ENCODE measurements at places on chromosomes 3 and 15.

GRCh38 chr3:141235661-141236171 is 4.1 kb downstream of the PXYLP1 start:
- DNase-seq, result no peak

DNA sequence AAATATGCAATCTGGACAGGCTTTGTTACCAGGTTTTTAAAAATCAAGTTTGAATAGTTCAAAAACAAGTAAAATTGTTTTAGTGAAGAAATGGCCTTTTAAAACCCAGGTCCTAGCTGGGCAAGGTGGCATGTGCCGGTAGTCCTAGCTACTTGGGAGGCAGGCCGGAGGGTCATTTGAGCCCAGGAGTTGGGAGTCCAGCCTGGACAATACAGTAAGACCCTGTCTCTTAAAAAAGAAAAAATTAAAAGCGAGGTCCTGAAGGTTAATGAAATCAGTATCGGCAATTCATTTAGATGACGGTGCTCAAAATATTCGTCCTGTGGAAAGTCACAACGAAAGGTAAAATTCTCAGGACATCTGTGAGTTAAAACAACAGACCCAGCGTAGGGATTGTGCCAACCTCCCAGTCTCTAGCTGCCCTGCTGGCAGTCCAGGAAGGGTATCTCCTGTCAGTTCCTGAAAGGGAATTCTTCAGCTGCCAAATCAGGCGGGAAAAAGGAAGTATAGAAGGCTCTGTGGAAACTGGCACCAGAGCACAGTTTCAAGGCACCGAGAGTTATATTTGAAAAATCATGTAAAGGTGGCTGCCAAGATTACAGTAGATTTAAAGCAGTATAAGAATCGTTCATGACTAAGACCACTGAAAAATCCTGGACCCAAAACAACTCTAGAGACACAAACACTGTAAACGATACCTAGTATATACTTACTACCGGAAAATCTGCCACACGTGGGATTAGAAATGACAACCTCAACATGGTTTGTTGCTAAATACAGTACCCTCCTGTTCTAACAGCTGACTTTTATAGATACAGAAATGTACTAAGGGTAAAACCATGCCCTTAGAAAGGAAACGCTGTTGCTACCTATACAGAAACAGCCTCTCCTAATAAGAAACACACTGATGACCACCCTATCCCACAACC is 1.2 kb upstream of the ABHD17C start:
- no peak for DNase-seq

DNA sequence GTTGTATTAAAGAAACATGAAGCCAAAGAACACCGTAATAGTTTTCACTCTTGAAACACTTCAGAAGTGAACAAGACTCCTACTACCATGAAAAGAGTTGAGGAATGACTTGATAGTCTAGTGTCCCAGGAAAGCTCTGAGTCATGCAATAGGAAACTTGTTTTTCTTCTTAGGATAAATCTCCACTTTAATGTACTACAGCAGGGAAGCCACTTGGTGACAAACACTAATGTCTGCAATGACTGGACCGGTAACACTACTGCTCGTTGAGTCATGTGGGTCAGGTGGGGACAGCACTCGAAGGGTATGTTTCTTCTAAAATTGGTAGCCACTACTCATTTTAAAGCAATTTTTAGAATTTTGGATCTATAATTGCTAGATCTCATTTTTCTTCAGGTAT is 291.7 kb upstream of the CNTN3 start:
- DNase-seq, result no peak

- no peak for DNase-seq
Observed at GRCh38 chr3:172646439-172647015, 64.3 kb downstream of the NCEH1 start.

DNA sequence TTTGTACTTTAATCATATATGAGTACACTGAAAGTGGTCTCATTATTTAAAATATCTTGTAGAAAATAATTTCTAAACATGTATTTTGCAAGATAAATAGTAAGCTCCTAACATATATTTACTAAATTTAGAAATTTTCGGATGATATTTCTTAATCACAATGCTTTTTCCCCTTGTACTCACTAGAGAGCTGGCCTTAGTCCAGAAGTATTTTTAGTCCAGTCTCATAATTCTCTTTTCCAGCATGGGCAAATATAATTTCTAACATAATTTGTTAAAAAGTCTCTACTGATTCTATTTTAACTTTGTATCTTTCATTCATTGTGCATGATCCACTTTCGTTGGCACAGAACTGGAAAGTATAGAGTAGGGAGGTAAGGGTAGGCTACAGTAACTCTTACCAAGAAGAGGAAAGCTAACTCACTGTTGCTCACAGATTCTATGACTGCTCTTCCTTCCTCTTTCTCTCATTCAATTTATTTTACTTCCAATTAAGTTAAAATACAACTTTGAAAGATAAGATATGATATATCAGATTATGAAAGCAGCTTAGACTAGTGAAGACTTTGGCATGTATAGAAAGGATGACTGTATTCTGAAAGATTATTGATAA is 39.3 kb downstream of the FGF7 start:
- DNase-seq, result no peak

- no peak for DNase-seq
Observed at GRCh38 chr15:66085128-66085527, 168.4 kb downstream of the MEGF11 start.

DNA sequence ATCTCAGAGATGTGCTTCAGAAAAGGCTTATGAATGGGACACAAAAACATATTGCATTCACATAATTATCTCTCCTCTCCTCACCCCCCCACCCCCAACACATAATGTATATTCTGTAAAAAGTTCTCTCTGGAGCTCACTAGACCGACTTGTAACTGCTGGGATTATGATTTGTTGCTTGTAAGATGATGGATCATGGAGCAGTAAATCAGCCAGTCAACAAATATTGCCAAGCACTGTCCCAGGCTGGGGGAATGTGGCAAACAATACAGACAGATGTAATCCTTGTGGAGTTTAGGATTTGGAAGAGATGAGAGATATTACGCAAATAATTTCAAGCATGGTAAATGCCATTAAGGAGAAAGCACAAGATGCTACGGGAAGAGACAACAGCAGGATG is 114.8 kb downstream of the PEX5L start:
- no peak for DNase-seq

GRCh38 chr3:31358473-31359070 is 174.2 kb upstream of the STT3B start:
- no peak for DNase-seq

GRCh38 chr15:87626860-87627259 is 629.7 kb downstream of the NTRK3 start:
- DNase-seq, result no peak

GRCh38 chr3:117987256-117987655 is 1047.4 kb downstream of the IGSF11 start:
- DNase-seq, result no peak

DNA sequence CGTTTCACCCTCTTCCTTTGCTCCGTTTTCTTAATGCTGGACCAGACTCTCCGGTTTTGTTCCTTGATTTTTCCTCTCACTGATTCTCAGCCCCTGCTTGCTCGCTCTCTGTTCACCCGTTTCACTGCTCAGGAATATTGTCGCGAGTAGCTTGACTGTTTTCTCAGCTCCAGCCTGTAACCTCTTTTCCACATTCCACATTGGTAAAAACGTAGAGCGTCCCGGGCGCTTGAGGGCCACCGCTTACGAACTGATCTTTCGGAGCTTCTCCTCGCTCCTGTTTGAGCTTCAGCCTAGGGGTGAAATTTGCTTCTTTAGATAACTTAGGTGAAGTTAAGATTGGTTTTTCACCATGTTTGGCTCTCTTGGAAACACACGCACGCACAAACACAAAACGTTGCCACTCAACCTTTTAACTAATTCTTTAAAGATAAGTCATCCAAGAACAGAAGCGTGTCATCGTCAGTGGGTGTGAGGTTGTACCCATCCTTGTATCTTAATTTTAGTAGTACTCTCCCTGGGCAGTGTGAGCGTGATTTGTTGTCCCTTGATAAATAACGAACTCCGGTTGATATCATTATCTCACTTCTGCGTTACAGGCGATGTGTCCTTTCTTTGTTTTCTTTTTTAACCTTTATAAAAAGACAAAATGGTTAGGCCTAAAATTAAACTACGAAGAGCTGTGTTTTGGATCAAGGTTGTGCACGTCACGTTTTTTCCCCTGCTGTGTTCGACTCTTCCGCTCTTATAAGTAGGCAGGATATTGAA is 1.0 kb downstream of the PAK2 start:
- no peak for DNase-seq
